ENCODE measurements at places on chromosomes 5 and 9. TPM values are rescaled to one million over a fixed set of nuclear protein-coding genes. Genes with fewer than 3 reads are reported as not detected.

DNA sequence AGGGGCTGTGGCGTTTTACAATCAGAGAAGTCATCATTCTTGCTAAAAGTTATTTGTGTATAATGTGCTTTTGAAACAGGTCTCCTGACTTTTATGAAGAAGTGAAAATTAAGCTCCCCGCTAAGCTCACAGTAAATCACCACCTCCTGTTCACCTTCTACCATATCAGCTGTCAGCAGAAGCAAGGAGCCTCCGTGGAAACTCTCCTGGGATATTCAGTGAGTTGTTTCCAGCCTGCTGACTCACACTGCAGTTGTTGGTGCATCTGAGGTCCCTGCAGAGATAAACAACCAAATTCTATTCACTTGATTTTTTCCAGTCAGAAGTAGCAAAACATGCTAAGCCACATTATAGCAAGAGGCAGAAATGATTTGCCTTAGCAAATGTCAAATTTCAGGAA lies 156.7 kb downstream of the DOCK8 start:
- no peak overlapping the region for H3K27ac ChIP-seq
- no peaks in the 10 kb centered on the region for H3K36me3 ChIP-seq
- H3K4me1 ChIP-seq, result peaks cover 12% of the 10 kb centered on the region
- no peaks in the 10 kb centered on the region for H3K27me3 ChIP-seq

DNA sequence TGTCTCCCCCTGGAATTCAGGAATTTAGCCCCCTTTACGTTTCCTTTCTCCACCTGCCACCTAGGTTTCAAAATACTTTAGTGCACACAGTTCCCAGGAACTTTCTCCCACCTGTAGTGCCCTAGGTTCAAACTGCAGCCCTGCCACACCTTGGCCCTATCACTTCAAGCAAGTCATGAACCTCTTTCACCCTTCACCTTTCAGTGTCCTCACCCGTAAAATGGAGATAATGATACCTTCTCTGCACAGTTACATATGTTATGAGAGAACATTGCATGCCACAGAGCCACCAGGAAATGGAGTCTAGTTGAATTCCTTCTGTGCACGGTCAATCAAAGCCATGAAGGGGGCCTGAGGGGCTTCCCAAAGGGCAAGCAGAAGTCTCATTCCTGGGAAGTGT lies 9.8 kb upstream of the EEIG1 start:
- no peaks in the 10 kb centered on the region for H3K36me3 ChIP-seq
- no peak overlapping the region for H3K4me3 ChIP-seq
- DNase-seq, result no peak
- H3K27me3 ChIP-seq, result no peaks in the 10 kb centered on the region
- no peaks in the 10 kb centered on the region for H3K4me1 ChIP-seq

GRCh38 chr5:34847056-34847455 lies 8.1 kb downstream of the TTC23L start:
- no peak overlapping the region for H3K4me3 ChIP-seq
- no peak for DNase-seq
- peaks cover 18% of the 10 kb centered on the region for H3K36me3 ChIP-seq

SPATA31C1 gene
- not detected for total RNA-seq

CCDC192 gene
- total RNA-seq, result 0.53 TPM
